NT2/D1 (cell line): ENCODE measurements at places on chromosomes 1 and 21.
A peak's percentile ranks its signal among the peaks of the same experiment; 100 is the strongest.

GRCh38 chr1:46508757-46509156 lies 19.1 kb downstream of the DMBX1 start:
- DNase-seq = no peak

DNA sequence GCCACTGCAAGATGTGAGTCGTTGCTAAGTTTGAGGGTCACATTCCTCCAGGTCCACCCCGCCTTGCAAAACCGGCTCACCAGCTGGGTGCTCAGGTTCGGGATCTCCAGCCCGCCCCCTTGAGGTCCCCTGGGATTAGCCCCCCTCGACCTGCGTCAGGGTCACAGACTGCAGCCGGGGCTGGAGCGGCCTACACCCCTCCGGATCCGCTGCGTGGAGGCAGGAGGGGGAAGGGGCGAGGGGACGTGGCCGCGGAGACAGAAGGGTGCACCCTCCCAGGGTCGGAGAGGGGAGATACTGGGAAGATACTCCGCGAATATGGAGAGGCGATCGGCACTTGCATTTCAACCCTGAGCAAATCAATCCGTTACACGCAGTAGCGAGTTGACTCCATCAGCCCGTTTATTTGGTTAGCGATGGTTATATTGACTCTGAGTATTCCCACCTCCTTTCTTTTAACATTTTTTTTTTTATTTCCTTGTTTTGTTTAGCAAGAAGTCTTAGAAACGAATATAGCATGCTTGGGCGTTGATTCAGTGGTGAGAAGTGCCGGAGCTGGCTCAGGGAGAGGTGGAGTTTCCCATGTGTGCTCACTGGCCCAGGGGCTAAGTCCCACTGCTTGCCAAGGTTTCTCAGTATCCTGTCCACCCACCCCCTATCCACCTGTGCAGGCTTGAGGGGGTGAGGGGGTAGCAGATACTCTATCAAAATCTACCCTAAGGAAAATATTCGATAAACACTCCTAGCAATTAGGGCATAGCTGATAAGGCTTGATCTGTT lies 997 bp downstream of the IFNAR2 start:
- DNase-seq = peak; percentile 54

- DNase-seq = no peak
Observed at GRCh38 chr1:22428672-22429071, 23.0 kb upstream of the ZBTB40 start.

DNA sequence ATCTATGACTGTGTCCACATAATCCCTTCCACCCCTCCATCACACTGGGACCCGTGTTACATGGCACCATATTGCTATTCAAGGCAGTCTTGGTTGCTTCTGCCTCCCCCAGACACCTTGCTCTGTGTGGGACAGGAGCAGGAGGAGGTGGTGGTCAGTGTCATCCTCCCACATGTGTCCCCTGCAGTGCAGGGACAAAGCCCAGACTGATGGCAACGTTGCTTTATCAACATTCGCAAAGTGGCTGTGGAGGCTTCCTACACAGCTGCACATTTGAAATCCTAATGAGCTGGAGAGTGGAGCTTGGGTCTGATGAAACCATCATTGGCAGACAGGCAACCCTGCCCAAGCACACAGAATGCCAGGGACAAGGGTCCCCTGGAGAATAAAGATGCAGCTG lies 26.2 kb downstream of the TRIM67 start:
- DNase-seq = no peak

DNA sequence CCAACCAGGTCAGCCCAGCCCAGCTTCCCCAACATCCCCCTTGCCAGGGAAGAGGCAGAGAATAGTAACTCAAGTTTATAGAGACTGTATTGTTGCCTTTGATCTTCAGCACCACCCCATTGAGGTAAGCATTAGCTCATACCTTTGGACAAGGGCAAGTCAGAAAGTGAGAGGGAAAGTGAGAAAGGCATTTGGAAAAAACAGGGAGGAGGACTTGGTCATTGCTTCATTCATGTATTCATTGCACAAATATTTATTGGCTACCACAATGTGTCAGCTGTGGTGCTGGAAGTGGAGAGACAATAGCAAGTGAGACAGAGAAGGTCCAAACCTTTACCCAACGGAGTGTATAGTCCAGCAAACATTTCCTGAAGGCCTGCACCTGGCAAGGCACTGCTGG lies 561.2 kb downstream of the KIF26B start:
- DNase-seq = no peak
